ENCODE measurements at places on chromosomes 7 and 10.

DNA sequence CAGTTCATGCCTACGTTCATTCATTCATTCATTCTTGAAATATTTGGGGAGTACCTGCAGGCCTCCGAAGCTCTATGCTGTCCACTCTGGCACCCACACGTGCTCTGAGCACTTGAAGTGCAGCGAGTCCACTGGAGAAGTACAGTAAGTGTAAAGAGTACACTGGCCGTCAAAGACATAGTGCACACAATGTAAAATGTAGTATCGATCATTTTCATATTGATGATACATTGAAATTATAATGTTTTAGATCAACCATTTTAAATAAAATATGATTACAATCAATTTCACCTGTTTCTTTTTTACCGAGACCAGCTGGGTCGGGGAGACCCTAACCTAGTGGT, 37.0 kb upstream of the PURB start:
- no peak for DNase-seq

DNA sequence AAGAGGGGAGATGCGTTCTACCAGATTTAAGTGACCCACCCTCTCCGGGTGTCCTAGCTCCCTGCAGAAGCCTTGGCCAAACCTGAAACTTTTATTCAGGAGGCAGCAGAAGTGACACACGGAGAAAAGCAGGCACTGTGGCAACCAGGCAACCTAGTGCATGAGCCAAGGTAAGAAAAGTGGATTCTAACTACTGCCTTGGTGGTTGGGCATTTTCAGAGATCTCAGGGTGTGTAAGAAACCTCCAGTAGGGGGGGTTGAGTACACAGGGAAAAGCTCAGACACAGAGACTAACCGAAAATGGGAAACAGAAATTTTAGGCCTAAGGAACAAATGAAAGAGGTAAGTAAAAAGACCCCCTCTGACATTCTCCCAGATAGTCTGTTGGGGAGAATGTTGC, 645.7 kb downstream of the ANKRD7 start:
- DNase-seq: peak; percentile 3

DNA sequence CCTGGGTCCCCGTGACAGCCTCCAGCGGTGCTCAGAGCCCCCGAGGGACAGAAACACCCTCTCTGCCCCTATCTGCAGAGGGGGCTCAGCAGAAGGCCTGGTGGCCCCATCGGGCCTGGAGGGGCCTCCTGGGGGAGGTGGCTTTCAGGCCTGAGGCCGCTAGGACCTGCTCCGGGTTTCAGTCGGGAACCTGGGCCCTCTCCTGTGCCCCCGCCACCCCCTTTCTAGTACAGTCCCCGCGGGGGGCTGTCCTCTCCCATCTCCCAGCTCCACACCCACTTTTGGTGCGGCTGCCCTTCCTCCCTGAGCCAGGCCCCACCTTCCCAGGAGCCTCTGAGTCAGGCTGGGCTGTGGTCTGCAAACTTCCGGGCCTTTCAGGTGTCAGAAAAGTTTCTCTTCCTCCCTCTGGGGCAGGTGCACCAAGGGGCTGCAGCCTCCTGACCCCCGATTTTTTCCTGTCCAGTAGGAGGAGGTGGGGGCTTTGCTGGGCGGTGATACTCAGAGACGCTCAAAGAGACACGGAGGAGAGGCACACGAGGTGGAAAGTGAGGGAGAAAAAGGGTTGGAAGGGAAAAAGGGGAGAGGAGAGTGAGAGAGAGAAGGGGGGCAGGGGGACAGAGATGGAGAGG, 692 bp downstream of the CARD11 start:
- DNase-seq: no peak

DNA sequence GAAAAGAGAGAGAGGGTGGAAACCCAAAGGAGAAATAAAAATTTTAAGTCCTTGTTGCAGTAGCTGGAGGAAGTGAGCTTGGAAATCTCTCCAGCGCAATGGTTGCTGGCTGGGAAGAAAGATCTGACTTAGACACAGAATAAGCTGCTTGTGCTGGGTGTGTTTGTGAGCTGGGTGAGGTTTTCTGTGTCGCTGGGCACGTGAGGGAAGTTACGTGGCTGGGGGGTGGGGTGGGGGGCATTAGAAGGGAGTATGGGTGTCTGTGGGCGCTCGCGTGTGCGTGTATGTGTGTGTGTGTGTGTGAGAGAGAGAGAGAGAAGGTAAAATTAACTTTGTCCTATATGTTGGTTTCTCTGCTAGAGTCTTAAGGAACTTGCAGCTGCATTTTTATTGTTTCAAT, 11.6 kb downstream of the TCF7L2 start:
- no peak for DNase-seq

DNA sequence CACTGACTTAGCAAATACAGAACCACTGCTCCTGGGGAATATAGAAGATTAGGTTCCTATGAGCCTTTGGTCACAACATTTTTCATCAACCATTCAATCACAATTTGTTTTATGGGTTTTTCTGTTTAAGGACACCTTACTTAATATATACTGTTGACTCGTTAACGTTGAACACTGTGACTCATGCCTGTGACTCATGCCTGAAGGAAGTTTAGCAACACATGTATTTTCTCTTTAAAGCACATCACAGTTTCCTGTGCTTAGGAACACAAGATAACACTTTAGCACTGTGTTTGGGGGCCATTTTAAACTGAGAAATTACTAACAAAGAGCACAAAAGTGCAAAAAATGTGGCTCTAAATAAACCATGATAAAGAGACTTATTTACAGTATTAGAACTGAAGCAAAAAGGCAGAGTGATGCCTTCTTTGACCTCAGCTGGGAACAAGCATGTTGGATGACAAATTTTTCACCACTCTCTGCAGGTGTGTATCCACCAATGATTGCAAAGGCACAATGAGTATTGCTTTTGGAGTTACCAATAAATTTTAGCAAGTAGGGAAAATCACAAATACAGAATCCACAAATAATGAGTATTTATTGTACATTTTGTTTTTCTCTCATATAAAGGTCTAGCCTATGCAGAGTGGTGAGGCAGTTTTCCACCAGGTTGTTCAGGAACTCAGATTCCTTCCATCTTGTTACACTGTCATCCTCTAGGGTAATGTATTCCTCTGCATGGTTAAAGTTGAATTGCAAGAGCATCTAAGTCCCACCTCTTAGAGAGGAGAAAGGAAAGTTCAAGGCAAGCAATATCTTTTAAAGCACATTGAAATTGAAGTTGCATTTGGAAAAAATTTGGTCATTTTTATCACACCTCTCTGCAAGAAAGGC, 7.3 kb downstream of the FGFBP3 start:
- no peak for DNase-seq

DNA sequence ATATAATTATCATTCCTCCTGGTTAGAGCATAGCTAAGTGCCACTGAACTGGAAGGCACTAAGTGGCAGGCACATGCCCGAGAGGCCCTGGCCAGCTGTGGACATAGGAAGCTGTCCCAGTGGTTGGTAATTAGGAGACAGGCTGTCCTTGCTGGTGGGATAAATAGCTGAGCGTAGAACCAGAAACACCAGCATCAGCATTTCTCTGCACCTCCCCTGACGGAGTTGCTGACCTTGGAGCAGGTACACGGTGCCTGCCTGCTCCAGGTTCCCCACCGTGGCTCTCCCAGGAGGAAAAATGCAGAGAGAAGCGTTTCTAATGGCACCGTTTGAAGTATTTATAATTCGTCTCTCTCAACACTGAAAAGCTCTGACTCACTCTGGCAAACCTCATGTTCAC, 5.6 kb upstream of the ABLIM1 start:
- no peak for DNase-seq

GRCh38 chr7:137984181-137985041, 17.5 kb downstream of the CREB3L2 start:
- DNase-seq: no peak

DNA sequence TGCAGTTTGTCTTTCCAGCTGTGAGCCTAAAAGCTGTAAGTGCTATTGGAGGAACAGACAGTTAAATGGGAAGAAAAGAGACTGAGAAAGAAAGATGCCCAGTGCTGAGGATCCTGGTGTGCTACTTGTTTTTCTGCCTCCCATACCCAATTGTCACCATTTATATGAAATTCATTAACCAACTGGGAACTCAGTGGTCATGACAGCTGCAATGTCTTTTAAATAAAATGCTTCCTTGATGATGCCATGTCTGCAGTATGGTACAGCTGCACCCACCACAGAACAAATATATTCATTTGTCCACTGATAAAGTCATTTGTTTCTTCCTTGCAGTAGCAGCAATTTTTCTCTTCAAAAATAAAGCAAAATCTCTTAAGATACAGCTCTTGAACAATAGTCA, 15.6 kb upstream of the RTKN2 start:
- DNase-seq: no peak

DNA sequence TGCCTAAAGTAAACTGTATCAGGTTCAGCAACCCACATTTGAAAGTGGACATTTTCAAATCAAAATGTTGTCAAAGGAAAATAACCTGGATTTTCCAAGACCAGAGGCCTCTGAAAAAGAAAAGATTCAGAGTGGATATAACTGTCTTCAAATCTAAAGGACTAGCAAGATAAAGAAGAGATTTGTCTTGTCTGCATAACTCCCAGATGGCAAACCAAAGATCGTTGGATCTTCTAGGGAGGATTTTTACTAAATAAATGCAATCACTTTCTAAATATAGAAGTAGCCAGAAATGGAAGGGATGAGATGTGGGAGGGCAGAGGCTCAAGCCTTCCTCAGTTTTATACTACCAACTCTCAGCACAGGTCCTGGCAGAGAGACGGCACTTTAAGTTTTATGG, 39.0 kb downstream of the CABCOCO1 start:
- no peak for DNase-seq

GRCh38 chr7:118902600-118902999, 678.1 kb downstream of the ANKRD7 start:
- DNase-seq: no peak

DNA sequence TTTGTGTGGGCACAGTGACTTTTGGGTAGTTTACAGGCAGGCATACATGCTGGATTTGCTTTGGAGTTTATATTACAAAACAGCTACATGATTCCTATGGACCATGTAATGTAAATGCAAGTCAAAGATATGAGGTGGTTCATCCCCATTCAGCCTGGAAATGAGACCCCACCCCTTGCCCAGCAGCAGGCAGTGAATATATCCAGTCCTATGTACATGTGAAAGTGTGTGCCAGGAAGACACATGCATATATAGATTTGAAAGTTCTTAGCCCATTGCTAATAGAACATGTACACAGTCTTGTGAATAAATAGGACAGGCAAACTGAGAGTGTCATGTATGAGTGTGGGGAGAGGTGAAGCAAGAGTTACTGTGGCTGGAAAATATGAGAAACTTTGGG, 65.3 kb downstream of the FZD1 start:
- no peak for DNase-seq

GRCh38 chr7:129553899-129554461, 51.6 kb downstream of the SMKR1 start:
- no peak for DNase-seq

- no peak for DNase-seq
Observed at GRCh38 chr10:76719006-76719405, 918.6 kb downstream of the KCNMA1 start.

GRCh38 chr7:137848095-137848494, 1.3 kb upstream of the DGKI start:
- DNase-seq: peak; percentile 34

DNA sequence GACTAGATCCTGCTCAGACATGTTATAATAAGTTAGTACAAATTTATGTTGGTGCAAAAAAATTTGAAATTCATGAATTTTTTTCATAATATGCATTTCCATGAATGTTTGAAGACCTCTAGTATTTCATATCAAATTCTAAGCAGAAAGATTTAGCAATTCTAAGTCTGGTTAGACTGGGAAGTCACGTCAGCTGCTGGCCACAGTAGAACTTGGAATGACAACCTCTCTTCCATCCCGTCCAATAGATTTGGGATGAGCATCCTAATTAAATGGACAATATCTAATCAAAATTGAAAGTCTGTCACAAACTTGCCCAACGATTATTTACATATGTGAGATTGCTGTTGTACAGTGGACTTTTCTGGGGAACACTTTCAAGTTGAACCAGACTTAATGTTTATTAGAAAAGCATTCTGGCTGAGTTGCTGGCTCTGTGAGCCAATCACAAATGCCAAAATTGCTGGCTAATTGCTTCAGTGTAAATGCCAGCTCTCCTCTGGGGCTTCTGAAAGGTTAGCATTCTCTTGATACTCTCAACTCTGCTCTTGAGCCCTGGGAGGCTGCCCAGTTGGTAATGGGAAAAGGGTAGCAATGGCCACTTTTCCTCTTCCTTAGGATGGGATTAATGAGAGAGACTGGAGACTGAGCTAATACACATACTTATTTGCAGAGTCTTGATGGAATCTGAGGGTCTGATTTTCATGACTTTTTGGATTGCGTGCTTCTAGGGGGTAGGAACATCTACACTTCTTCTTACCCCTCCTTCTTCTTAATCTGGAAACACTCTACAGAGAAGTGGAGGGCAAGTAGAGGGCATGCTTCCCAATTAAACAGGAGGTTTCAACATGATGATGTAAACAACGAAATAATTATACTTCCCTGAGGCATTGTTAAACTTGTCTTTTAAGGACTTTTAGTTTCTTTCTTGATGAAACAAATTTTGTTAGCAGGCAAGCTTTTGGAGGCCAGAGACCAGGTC, 253.5 kb downstream of the BAMBI start:
- peak; percentile 15 for DNase-seq

GRCh38 chr7:49937608-49938007, 155.4 kb downstream of the ZPBP start:
- DNase-seq: no peak

- DNase-seq: no peak
Observed at GRCh38 chr10:13440185-13441061, 88.4 kb downstream of the BEND7 start.

GRCh38 chr10:44193567-44194220, 191.2 kb downstream of the CXCL12 start:
- no peak for DNase-seq

GRCh38 chr10:21493784-21494183, 31.7 kb downstream of the SKIDA1 start:
- no peak for DNase-seq

DNA sequence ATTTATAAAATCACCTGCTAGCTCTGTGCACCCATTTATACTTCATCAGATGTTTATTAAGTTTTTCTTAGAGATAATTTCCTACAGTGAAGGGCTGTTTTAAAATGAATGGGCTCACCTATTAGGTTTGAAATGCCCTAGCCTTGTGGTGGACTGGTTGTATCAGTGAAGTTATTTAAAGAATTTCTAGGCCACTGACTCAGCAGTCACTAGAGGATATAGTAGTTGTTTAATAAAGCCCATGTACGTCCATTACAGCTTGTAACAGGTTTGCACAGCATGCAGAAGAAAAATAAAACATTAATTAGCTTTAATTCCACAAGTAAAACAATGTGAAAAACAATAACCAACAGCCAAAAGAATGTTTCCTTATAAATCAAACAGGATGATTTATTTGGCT, 128.0 kb downstream of the RSU1 start:
- no peak for DNase-seq

- DNase-seq: no peak
Observed at GRCh38 chr7:135509589-135509838, 388 bp downstream of the CNOT4 start.

- no peak for DNase-seq
Observed at GRCh38 chr7:112105584-112106530, 100.3 kb downstream of the DOCK4 start.

DNA sequence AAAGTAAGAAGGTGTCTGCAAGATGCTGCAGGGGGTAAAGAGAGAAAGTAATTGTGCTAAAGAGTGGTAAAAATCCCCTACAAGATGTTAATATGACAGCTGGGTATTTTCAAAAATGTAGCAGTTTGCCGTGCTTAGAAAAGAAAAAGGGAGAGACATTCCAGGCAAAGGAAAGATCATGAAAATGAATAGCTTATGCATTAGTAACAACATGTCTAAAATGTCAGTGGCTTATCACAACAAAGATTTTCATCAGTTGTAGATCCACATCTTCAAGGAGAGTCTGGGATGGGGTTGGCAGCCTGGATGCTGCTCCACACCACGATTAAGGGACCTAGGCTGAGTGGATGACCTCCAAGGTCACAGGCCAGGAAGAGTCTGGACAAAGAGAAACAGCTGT, 920.9 kb downstream of the GRID1 start:
- no peak for DNase-seq
